ENCODE measurements at places on chromosomes 16 and 17. TPM values are rescaled to one million over a fixed set of nuclear protein-coding genes. Genes with fewer than 3 reads are reported as not detected.

DNA sequence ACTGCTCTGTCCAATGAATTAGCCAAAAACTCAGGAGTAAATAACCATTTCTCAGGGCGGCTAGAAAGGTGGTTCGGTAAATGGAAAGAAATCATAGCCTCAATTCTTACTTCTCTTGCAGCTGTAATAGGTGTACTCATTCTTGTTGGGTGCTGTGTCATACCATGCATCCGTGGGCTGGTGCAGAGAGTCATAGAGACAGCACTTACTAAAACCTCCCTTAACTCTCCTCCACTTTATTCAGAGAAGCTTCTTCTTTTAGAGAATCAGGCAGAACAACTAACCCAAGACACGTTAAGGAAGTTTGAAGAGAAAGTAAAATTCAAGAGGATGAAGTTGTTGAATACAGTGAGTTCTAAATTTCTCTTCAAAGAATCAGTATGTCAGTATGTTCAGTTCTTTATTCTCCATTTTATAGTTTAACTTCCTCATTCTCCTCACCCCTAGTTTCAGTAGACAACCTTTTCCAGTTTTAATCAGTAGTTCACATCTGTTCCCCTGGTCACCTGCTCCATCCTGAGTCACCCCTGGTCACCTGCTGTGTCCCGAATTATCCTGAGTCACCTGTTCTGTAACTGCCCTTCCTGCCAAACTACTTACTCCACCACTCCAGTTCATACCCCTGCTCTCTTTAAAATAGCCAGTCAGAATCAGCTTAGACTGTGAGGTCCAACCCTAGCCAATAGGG is 85.9 kb downstream of the EMP2 start:
- no peak for DNase-seq

The EPOP gene
- 0.98 TPM for total RNA-seq

DNA sequence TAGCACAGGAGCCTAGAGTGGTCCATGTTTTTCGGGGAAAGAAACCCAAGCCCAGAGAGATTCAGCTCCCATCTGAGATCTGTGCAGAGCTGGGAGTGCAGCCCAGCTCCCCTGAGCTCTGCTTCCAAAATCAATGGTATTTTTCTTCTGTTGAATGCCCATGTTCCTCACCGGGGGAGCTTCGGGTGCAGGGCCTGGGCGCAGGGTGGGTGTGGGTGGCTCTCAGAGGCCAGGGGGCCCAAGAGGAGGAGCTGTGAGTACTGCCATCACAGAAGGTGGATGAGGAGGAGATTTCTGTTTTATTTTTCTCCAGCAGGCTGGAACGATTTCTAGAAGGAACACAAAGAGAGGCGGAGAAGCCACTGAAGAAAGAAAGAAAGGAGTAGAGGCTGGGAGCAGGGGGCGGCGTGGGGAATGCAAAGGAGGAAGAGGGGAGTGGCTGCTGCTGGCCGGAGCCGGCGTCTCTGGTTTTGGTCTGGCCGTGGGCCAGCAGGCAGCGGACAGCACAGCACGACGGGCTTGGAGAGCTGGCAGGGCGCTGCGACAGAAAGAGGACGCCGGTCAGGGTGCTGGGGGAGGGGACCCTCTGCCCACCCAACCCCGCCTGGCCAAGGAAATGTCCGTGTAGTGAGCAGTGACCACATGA is 76.2 kb upstream of the KSR1 start:
- no peak for DNase-seq

- no peak for DNase-seq
Measured at GRCh38 chr16:82055117-82055516, 20.1 kb downstream of the HSD17B2 start.

The NGFR gene
- 0.25 TPM for total RNA-seq

The PRDM7 gene
- total RNA-seq = not detected

DNA sequence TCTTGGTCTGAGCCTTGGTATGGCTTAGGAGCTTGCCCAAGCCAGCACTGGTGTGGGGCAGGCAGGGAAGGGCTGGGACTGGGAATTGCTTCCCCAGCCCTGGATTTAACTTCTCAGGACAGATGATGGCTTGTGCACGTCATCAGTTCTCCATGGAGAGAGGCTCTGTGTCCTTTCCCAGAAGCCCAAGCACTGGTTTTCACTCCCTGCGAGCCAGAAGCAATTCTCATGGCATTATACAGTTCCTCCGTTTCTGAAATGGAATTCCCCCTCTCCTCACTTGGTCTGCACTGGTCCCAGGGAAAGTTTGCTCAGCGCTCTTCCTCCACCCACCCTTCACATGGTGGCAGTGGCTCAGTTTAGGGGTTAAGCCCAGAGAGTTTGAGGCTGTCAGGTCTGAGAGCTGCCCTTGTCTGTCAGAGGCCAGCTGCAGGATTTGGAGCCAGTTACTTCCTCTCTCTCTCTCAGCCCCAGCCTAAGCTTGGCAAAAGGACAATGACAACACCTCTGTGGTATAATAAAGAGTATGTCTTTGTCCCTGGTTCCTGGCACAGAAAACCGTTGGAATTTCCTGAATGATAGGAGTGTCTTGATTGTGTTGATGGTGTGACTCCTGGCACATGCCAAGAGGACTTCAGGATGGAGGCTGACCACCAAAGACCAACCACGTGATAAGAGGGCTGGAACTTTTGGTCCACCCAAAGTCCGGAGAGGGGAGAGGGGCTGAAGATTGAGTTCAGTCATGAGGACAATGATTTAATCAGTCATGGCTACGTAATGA is 219.6 kb upstream of the TNRC6C start:
- no peak for DNase-seq

GRCh38 chr17:14398766-14399165 is 97.9 kb downstream of the HS3ST3B1 start:
- DNase-seq = no peak

DNA sequence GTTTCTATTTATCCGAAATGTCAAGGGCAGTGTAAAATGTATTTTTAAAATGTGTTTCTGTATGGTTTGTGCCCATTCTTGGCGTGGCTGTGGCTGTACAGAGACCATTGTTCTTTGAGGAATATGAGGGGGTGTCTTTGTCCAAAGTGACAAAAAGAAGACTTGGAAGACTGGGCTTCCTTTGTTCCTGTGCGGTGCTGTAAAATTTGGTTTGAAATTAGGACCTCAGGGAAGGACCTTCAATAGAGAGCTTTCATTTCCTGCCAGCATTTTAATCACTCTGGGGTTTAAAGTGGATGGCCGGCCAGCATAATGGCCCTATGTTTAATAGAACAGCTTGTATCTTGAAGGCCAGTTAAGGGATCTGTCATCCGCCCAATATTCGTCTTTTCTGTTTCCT is 190.1 kb upstream of the TBX2 start:
- no peak for DNase-seq

- no peak for DNase-seq
Measured at GRCh38 chr17:10716218-10716617, 13.6 kb downstream of the TMEM220 start.

The AGRP gene
- not detected for total RNA-seq

- DNase-seq = no peak
Measured at GRCh38 chr16:1491327-1491726, 1.8 kb upstream of the TELO2 start.
